Naive thymus-derived CD4-positive, alpha-beta T cell (primary cell): ENCODE measurements at places on chromosomes 4 and X. TPM values are rescaled to one million over a fixed set of nuclear protein-coding genes. Genes with fewer than 3 reads are reported as not detected.
A peak's percentile ranks its signal among the peaks of the same experiment; 100 is the strongest.

- no peak overlapping the region for H3K4me3 ChIP-seq
- no peaks in the 10 kb centered on the region for H3K27me3 ChIP-seq
- no peak overlapping the region for H3K27ac ChIP-seq
- no peak for DNase-seq
These were observed 1.9 kb downstream of the ADGRA3 start for GRCh38 chr4:22514001-22514400.

GRCh38 chrX:6718766-6719165 is 183.8 kb upstream of the VCX3A start:
- no peaks in the 10 kb centered on the region for H3K4me1 ChIP-seq
- no peak overlapping the region for H3K4me3 ChIP-seq

The IL1RAPL2 gene
- not detected in 2 replicates for total RNA-seq

The SLC39A8 gene
- 15.3 TPM for total RNA-seq

DNA sequence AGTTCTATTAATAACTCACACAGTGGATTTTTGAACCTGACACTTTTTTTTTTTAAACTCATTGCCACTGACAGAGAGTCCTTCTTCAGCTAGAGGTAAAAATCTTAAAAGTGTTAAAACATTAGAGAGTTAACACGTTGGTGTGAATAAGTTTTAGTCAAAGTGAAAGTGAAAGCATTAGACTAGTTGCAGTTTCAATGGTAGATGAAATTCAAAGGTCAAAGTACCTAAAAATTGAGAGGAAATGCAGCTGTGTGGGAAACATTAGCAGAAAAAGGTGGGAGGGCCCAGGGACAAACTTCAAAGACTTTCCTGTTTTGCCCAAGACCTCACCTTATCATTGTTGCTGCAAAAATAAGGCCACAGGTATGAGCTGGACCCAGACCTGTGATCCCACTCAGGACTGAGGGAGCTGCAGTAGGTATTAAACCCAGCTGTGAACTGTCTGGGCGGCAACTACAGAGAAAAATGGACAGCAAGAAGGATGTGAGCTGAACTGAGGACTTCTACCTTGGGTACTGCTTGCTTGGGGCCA is 17.6 kb upstream of the GABRA4 start:
- H3K4me1 ChIP-seq: peaks cover 13% of the 10 kb centered on the region
- peak overlapping the region; percentile 39 for H3K4me3 ChIP-seq
- no peak overlapping the region for H3K27ac ChIP-seq
- no peaks in the 10 kb centered on the region for H3K27me3 ChIP-seq
- no peaks in the 10 kb centered on the region for H3K36me3 ChIP-seq
- DNase-seq: peak; percentile 24

DNA sequence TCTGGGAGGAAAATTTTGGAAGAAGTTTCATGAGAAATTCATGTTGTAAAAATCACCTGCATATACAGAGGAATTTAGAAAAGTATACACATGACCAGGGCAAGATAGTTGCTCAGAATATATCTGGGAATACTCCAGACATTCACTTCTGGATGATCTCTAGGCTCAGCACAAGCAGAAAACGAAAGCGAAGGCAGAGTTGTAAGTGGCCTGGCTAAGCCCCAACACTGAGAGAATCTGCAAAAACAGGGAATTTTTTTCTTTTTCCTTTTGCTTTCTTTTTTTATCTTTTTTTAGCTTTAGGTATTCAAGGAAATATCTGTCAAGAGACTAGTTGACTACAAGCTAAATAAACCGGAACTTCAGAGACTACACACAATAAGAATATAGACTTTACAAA is 207.2 kb downstream of the FGF13 start:
- H3K4me3 ChIP-seq: no peak overlapping the region
- no peak overlapping the region for H3K27ac ChIP-seq
- H3K36me3 ChIP-seq: no peaks in the 10 kb centered on the region
- DNase-seq: no peak

DNA sequence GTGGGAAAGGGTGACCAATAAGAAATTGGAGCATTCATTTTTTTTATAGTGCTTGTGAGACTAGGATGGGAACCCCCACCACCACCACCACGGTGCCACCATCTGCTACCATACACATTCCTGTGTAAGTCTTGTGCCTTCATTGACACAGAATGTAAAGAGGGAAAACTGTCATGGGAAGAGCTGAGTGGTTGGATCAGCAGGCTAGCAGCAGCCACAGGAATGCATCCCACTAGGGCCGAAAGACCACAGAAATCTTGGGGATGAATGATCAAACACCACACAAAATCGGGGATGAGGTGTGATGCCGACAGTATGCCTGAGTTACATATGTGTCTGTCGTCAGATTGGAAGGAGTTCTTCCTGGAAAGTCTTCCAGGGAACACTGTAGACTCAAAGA is 69.2 kb downstream of the SRPX start:
- no peaks in the 10 kb centered on the region for H3K4me1 ChIP-seq
- no peak overlapping the region for H3K27ac ChIP-seq
- no peaks in the 10 kb centered on the region for H3K27me3 ChIP-seq

- no peak overlapping the region for H3K27ac ChIP-seq
- no peak overlapping the region for H3K4me3 ChIP-seq
- no peak for DNase-seq
- no peaks in the 10 kb centered on the region for H3K4me1 ChIP-seq
These were observed 64.2 kb upstream of the PJA1 start for GRCh38 chrX:69229436-69229835.

DNA sequence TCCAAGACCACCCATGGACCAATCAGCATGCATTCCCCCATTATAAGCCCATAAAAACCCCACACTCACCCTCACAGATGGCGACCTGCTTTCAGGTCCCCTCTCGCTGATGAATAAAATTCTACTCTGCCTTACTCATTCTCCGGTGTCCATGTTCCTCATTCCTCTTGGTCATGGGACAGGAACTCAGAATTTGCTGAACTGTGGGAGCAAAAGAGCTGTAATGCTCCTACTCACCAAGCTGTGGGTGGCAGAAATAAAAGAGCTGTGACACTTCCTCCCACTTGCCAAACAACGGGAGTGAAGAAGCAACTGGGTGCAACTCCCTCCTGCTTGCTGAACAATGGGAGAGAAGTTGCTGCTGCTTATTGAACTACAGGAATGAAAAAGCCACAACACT is 168.5 kb upstream of the PCDH18 start:
- H3K4me3 ChIP-seq: no peak overlapping the region
- H3K27me3 ChIP-seq: no peaks in the 10 kb centered on the region
- no peak overlapping the region for H3K27ac ChIP-seq
- H3K36me3 ChIP-seq: no peaks in the 10 kb centered on the region
- no peaks in the 10 kb centered on the region for H3K4me1 ChIP-seq

The MTNR1A gene
- not detected for total RNA-seq

The SMIM10 gene
- not detected for total RNA-seq

The FRYL gene
- 102 TPM for total RNA-seq

DNA sequence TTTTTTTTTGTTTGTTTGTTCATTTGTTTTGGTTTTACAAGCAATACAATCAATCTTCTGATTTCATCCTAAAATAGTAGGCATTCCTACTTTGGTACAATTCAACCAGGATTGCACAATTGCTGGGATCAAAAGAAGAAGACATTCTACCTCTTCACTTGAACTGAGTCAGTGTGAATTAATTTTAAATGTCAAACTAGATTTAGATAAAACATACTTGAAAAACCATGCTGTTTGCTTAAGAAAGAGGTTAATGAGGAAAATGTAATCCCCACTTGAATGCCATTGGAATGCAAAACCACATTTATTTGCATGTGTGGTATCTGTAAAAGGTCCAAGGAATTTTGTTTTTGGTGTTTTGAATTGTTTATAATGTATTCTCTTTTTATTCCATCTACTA is 40.5 kb downstream of the HAND2 start:
- no peaks in the 10 kb centered on the region for H3K36me3 ChIP-seq
- no peak for DNase-seq
- no peak overlapping the region for H3K4me3 ChIP-seq
- H3K27me3 ChIP-seq: no peaks in the 10 kb centered on the region
- no peak overlapping the region for H3K27ac ChIP-seq
- H3K4me1 ChIP-seq: no peaks in the 10 kb centered on the region

The NHSL2 gene
- total RNA-seq: 0.46 TPM in 2 replicates

GRCh38 chr4:125693228-125693627 is 378.5 kb downstream of the FAT4 start:
- no peak overlapping the region for H3K27ac ChIP-seq
- no peak overlapping the region for H3K4me3 ChIP-seq
- DNase-seq: no peak
- no peaks in the 10 kb centered on the region for H3K4me1 ChIP-seq
- no peaks in the 10 kb centered on the region for H3K36me3 ChIP-seq

DNA sequence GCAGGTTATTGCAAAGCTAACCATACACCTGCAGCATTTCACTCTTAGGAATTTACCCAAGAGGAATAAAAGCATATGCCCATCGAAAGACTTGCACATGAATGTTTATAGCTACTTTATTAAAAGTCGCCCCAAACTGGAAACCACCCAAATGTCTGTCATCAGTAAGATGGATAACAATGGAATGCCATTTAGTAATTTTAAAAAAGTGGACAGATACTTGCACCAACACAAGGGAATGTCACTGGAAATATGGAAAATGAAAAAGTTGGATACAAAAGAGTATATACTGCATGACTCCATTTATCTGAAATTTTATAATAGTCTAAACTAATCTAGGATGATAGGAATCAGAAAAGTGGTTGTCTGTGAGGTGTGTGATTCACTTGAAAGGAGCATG is 12.9 kb downstream of the GK start:
- H3K4me1 ChIP-seq: no peaks in the 10 kb centered on the region
- no peaks in the 10 kb centered on the region for H3K36me3 ChIP-seq
- no peak overlapping the region for H3K27ac ChIP-seq
- no peak for DNase-seq
- no peak overlapping the region for H3K4me3 ChIP-seq
- no peaks in the 10 kb centered on the region for H3K27me3 ChIP-seq

GRCh38 chr4:73944061-73944875 is 37.6 kb downstream of the PF4 start:
- no peaks in the 10 kb centered on the region for H3K4me1 ChIP-seq
- no peaks in the 10 kb centered on the region for H3K36me3 ChIP-seq
- no peaks in the 10 kb centered on the region for H3K27me3 ChIP-seq
- no peak overlapping the region for H3K27ac ChIP-seq
- H3K4me3 ChIP-seq: no peak overlapping the region

The LNX1 gene
- not detected for total RNA-seq

GRCh38 chrX:52574416-52575275 is 57.8 kb upstream of the XAGE1B start:
- H3K36me3 ChIP-seq: no peaks in the 10 kb centered on the region
- no peak overlapping the region for H3K4me3 ChIP-seq
- no peaks in the 10 kb centered on the region for H3K4me1 ChIP-seq
- no peaks in the 10 kb centered on the region for H3K27me3 ChIP-seq
